ENCODE measurements at places on chromosomes 7 and 10.

GRCh38 chr7:6271060-6271658, 1.3 kb downstream of the CYTH3 start:
- DNase-seq, result peak; percentile 30

- no peak for DNase-seq
These were observed 39.3 kb upstream of the DUSP5 start for GRCh38 chr10:110458266-110458920.

- DNase-seq, result no peak
These were observed 171.9 kb upstream of the LRRN3 start for GRCh38 chr7:110918949-110919548.

- DNase-seq, result no peak
These were observed 17.7 kb downstream of the GIMAP5 start for GRCh38 chr7:150754951-150755350.

- DNase-seq, result peak; percentile 27
These were observed 63.3 kb downstream of the TMEM26 start for GRCh38 chr10:61389887-61390286.

DNA sequence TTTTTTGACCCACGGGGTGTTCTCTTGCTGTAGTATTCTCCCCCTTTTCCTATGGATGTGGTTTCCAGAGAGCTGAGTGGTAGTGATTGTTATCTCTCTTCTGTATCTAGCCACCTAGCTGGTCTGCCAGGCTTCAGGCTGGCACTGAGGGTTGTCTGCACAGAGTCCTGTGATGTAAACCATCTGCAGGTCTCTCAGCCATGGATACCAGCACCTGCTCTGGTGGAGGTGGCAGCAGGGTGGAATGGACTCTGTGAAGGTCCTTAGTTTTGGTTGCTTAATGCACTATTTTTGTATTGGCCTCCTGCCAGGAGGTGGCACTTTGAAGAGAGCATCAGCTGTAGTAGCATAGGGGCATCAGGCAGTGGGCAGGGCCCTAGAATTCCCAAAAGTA, 851 bp downstream of the HYAL4 start:
- no peak for DNase-seq

- peak; percentile 64 for DNase-seq
These were observed 35.3 kb downstream of the INPP5F start for GRCh38 chr10:119761106-119761505.

DNA sequence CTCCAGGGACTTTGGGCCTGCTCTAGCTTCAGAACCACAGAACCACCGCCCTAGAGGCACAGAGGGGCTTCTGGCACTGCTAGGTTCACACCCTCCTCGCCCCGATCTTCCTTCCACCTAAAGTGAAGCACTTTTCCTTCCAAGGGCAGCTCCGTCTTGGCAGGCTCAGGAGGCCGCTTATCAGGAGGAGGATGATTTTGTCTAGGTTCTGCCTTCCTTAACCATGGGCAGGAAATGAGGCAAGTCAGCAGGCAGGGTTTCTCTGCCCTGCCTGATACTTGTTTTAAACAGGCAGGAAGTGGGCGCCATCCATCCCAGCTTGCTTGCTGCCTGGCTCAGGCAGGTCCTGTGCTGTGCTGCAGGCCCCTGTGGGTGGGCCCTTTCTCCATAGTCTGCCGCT, 8.3 kb upstream of the ATP6V0E2 start:
- DNase-seq, result peak; percentile 61

GRCh38 chr7:112462236-112462635, 12.0 kb downstream of the IFRD1 start:
- DNase-seq, result peak; percentile 78

DNA sequence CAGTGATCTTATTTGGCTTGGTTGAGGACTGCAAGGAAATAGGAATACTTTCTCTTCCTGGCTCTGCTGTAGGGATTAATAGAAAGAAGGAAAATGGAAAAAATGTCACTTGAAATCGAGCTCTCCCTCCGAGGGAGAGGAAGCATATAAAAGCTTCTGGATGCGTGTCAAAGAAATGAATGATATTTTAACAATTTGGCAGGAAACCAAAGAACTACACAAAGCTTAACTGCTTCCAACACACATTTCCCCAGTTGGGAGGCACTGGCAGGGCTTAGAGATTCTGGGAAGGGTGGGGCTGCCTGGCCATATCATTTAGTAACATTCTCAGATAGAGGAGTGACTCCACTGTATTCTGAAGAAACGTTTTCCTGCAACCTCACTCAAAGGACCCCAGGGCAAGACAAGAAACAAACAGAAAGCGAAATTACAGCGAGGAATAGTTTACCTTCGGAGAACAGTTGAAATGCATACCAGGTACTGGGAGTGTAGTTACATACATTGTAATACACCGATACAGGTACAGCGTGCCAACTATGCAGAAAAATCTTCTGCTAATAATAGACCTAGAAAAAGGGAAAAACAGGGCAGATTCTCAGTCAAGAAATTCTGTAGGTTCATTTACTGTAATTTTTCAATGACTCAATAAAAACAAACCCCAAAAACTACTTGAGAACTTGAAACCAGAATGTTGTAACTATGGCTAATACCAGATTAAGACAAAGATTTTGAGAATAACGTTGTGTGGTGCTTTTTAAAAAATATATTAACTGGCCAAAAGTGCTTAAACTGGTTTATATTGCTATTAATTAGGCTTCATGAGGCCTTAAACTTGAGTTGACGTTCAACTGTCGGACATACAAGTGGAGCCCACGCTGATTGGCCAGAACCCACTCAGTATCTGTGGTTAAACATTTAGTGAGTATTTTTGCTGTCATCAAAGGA, 75.7 kb upstream of the ASAH2 start:
- peak; percentile 23 for DNase-seq

DNA sequence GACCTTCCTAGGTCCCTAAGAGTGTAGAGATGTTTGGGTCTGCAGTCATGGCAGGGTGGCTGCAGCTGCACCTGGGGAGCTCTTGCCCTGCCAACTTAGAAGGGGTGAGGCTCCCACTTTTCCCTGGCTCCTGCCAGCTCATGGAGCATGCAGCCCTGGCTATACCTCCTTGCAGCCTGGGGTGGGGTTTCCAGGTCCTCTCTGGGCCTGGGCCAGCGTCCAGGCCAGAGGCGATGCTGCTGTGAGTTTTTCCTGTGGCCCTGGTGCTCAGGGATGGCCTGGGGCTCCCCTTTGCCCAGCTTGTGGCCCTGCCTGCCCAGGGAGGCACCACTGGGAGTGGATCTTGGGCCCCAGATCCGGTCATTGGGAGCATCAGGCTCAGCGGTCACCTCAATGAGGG, 109.8 kb upstream of the FAM180A start:
- DNase-seq, result no peak

DNA sequence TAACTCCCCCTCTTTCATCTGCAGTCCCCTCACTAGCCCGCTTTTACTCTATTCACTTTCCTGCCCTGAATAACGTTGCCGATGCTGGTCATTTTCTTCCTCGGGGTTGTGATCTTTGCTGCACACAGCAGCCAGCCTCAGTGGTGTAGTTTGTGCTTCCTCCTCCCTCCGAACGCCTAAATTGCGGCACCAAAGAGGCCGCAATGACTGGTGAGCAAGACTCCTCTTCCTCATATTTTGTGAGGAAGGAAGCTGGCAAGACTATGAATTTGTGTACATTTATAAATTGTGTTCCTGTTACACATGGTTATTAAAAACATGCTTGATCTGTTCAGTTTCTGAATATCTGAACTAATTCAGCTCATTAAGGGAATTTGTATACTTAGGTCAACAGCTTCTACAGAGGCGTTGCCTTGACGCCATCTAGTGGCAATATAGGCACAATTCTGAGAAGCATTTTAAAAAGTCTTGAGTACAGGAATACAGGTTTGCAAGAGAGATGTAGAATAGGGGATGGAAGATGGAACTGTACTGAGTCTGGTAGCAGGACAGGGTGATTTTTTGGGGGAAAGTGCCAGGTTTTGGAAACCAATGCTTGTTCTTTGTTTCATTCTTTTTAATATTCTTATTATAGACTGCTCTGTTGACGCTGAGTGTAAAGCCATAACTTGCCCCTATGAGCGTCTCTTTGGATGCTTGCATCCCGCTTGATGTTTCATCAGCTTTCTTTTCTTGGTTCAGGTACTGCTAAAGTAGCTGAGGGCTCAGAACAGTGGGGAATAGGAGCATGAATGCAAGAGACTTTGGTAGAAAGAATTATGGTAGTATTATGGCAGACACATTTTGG, 4.1 kb upstream of the TAS2R5 start:
- DNase-seq, result peak; percentile 44

GRCh38 chr7:38796626-38797501, 112.1 kb downstream of the VPS41 start:
- DNase-seq, result peak; percentile 34

GRCh38 chr10:51313251-51313650, 239.0 kb downstream of the PRKG1 start:
- DNase-seq, result no peak

- DNase-seq, result peak; percentile 87
These were observed 44.8 kb upstream of the FAM133B start for GRCh38 chr7:92634924-92635519.

GRCh38 chr7:150965273-150965830, 12.8 kb downstream of the KCNH2 start:
- no peak for DNase-seq

- no peak for DNase-seq
These were observed 22.7 kb downstream of the NYAP1 start for GRCh38 chr7:100506356-100506923.

DNA sequence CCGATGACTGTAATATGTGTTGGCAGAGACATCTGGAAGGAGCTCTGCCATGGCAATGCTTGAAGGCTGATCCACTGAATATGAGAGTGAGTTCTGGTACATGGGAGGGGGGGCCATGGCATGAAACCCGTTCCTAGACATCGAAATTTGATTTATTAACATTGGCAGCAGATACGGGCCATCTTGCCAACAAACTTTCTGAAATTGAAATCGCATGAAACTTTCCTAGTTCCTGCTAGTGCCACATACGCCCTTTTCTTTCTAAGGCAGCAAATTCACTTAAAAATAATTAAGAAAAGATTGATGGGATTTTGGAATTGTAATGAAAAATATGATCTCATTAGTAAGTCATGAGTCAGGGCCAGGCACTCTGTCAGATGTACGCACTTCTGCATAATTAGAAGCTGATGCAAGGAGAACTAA, 91.8 kb upstream of the KMT2C start:
- no peak for DNase-seq

GRCh38 chr10:128268015-128268722, 141.9 kb upstream of the MKI67 start:
- peak; percentile 55 for DNase-seq

GRCh38 chr10:103842605-103843004, 12.8 kb downstream of the SH3PXD2A start:
- no peak for DNase-seq

DNA sequence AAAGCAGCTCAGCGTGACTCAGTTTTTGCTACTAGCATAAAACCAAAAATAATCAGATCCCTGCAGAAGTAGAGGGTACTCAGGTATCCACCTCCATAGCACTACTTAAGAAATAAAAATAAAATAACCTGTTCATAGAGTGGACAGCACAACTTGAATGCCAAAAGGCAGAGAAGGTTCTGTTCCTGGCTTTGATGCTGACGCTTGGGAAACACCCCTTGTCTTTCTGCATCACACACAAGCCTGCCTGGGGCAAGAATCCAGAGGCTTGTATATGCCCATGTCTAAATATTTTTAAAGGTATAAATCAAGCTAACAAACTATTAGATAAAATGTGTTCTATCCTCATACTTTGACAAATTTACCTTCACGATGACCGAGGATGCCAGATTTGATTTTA, 207.3 kb downstream of the KIAA1217 start:
- no peak for DNase-seq

GRCh38 chr7:112084520-112084971, 121.7 kb downstream of the DOCK4 start:
- DNase-seq, result no peak

DNA sequence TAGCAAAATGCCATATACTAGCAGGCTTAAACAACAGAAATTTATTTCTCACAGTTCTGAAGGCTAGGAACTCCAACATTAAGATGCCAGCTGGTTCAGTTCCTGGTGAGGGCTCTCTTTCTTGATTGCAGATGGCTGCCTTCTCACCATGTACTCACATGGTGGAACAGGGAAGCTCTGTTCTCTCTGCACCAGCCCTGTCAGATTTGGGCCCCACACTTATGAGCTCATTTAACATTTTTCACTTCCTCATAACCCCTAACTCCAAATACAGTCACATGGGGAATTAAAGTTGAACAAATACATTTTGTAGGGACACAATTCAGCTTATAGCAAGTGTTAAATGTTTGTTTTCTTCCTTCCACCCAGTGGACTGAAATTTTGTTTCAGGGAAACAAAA, 218.6 kb upstream of the TAC1 start:
- no peak for DNase-seq

DNA sequence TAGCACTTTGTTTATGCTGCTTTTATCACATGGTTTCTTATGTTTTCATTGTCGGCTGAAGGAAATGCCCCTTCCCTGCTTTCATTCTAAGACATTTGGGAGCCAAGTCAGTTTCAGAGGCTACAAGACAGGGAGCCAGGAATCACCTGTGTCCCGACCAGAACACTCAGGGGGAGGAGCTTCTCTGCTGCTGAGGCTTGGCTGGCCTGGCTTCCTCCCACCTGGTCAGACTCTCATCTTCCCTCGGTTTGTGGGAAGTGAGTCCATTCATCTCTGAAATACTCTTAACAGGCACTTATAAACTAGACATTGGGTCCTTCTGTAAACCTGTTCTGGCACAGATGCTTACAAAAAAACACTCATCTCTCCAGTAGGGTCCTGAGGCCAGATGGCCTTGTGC, 19.6 kb upstream of the GOLGA7B start:
- DNase-seq, result no peak

DNA sequence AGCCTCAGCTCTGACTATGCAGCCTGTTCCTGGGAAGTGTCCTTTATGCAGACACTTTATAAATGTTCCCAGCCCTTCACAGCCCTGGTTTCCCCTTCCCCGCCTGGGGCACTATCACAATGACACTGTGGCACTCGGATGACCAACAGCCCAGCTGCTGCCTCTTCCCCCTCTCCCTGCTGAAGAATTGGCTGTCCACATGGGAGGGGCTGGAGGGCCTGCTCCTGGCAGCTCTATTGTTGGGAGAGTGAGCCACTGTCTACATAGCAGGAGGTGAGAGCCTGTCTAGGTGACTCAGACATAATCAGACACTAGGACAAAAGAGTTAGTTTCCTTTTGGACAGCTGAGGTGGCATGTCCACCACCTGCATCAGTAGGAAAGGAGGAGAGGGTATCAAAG, 437.5 kb downstream of the PLXNA4 start:
- peak; percentile 83 for DNase-seq

DNA sequence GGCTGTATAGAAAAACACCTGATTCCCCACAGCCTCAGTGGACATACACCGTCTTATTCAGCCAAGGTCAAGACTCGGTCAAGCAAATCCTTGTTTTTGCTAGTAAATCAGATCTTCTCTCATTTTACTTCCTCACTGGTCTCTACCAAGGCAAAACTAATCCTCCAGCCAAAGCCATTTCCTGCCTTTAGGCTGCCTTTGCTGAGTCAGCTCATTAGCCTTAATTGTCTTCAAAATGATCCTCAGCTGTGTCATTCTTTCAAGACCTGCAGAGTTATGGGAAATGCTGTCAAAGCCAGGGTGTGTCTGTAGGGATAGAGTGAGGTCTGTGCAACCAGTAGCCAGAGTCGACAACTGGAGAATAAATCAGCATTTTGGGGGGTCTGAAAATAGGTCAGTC, 107.2 kb upstream of the FAM180A start:
- peak; percentile 56 for DNase-seq

GRCh38 chr10:22710139-22710745, 4.1 kb downstream of the PIP4K2A start:
- DNase-seq, result no peak

Measured in HT1080 (cell line).